Anterior cingulate cortex (tissue), 58 donors: ENCODE measurements at places on chromosomes 4 and X.

DNA sequence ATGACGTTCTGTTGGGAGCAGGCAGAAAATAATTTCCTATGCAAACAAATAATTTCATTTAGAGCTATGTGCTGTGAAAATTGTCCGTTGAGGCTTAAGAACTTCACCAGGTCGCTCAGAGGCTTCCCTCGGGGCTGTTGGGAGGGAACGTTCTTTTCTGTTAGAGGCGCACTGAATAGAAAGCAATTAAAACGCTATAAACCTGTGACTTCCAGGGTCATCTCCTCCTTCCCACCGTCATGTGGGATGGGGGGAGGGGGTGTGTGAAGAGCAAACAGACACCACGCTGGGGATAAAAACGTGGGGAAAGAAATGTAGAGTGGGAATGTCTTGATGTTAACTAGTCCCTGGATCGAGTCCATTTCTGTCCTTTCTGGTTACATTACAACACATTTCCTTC lies 35.2 kb upstream of the ZNF518B start:
- DNase-seq, result no peak

GRCh38 chr4:91256043-91256442 lies 1047.7 kb upstream of the GRID2 start:
- no peak for DNase-seq

DNA sequence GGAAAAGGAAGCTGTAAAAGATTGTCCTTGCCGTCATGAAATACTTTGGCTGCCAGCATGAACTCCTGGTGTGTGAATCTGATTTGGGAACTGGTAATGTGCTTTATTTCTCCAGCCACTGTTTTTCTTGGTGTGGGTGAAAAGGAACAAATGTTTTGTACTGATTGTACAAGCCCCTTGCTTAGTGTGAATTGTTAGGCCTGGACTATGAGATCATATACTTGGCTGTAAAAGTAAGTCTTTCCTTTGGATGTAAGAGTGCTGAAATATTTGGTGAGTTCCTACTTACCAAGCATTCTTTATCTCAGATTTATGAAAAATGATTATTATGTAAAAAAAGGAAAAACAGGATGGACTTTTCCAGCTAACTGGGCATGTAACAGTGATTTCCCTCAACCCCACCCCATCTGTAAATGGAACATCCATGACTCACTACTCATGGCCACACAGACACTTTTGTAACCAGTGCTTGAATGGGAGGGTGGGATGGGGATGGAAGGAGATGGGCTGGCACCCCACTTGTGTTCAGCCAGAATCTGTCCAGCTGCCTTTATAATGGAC lies 6.3 kb downstream of the FNIP2 start:
- DNase-seq, result no peak

- no peak for DNase-seq
Measured at GRCh38 chr4:100288161-100288560, 97.9 kb upstream of the DDIT4L start.

GRCh38 chr4:153212736-153213135 lies 8.5 kb downstream of the TRIM2 start:
- no peak for DNase-seq
